Muscle of leg (tissue), 16 donors: ENCODE measurements at places on chromosomes 16 and 17. TPM values are rescaled to one million over a fixed set of nuclear protein-coding genes. Genes with fewer than 3 reads are reported as not detected.

TAT gene
- total RNA-seq, result 0.04 TPM

SLFN14 gene
- total RNA-seq, result 0.22 TPM

CASKIN1 gene
- total RNA-seq, result 0.75 TPM

CHD9NB gene
- 1.7 TPM for total RNA-seq

KRTAP2-1 gene
- not detected for total RNA-seq
